ENCODE measurements at places on chromosomes 2 and 18.
A peak's percentile ranks its signal among the peaks of the same experiment; 100 is the strongest.

GRCh38 chr2:240688553-240688919 lies 3.1 kb upstream of the AQP12A start:
- DNase-seq, result no peak

- no peak for DNase-seq
These were observed 38.0 kb upstream of the ACVR2A start for GRCh38 chr2:147806846-147807245.

DNA sequence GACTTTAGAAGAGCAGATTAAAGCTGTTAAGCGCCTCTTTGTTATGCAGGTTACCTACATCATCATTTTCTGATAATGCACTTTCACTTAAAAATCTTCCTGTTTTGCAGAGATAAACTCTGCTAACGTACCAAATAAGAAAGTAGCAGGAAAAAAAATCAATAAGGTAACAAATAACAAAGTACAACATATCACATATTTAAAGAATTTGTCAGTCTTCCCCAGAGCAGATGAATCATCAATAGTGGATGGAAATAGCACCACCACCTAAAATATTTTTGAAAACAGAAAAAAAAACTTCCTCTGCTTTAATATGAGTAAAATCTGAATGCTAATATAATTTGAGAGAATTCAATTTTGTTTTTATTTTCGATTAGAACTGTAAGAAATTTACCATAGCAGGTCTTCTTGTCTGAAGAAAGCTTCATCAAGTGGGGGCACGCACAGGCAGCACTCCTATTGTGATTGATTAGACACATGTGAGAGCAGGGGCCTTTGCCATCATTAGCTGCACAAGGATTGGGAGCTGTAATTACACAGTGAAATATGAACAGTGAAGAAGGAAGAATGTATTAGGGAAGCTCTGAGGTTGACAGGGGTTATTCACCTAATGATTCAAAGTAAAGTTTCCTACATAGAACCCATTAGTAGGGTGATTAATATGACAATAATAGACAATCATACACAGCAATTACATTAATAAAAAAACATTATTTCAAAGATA lies 1279.4 kb downstream of the LRP1B start:
- DNase-seq, result no peak

- DNase-seq, result no peak
These were observed 158.6 kb upstream of the LTBP1 start for GRCh38 chr2:32788114-32788513.

DNA sequence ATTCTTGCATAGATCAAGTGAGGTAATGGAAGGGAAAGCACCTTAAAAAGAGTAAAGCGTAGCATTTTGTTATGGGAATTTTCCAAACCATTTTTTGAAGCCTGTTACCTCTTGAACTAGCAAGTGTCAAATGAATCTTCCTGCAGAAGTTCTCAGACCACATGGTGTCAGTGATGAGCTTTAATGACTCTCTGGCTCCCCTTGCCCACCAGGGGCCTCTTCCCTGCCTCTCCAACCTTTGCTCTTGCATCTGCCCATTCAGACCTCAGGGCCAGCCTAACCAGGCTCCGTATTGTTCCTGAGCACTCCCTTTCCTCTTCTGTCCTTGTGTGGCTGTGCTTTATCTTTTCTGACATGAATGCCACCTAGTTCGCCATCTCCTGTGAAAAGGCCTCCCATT lies 155.9 kb downstream of the DIS3L2 start:
- no peak for DNase-seq

GRCh38 chr2:172247203-172247602 lies 144.5 kb upstream of the DLX2 start:
- DNase-seq, result no peak

DNA sequence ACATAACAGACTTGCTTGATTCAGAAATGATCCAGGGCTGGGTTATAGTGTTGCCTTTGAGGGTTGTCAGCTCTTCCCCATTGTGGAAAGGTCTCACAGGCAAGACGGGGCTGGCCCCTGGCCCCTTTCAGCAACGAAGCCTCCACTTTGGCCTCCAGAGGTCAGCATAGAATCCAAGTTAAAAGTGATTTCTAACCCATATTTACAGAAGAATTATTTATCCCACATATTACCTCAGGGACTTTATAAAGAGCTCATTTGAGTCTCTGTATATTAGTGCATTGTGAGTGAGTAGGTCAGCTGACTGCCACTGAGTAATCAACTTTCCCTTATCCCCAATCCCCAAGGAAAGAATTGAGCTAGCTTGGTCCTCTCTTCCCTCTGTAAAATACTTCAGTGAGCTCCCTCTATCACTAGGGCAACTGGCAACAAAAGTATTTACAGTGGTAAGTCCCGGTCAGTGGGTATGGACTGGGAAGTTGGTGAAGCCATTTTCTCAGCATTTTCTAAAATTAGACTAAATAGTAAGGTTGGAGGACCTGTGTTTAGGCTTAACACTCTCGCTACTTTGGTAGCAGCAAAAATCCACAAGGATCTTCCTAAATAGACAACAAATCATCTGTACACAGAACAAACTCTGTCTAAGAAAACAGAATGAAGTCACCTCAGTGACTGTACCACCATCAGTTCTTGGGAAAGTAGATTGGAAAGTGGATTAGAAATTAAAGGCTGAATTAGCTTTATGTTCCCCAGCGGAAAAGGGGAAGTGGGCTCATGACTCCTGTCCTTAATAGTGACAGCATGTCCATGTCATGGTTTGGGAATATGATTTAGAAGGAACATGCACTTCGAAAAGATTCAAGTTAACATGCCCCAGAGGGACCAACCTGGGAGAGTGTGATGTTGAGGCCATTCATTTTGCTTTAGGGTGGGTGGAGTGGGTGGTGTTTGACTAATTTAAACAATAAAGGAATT lies 171.0 kb upstream of the SIX3 start:
- DNase-seq, result no peak

GRCh38 chr2:230691005-230691647 lies 21.5 kb upstream of the CAB39 start:
- no peak for DNase-seq

DNA sequence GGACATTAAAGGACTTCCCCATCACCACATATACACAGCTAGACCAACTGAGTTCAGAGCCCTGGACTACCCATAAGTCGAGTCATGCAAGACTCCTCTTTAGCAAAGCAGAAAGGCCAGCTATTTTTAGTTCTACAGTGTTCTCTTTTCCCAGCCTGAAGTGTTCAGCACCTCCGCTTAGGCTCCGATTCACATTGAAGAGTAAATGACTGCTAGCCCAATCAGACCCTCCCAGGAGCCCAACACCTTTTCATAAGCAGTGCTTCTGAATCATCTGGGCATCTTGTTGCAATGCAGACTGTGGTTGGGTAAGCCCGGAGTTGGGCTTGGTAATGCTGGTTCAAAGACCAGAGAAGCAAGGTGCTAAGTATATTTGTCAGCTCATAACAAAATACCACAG lies 138.6 kb upstream of the MSH6 start:
- no peak for DNase-seq

GRCh38 chr2:232213176-232213575 lies 165.4 kb upstream of the ALPP start:
- DNase-seq, result no peak

DNA sequence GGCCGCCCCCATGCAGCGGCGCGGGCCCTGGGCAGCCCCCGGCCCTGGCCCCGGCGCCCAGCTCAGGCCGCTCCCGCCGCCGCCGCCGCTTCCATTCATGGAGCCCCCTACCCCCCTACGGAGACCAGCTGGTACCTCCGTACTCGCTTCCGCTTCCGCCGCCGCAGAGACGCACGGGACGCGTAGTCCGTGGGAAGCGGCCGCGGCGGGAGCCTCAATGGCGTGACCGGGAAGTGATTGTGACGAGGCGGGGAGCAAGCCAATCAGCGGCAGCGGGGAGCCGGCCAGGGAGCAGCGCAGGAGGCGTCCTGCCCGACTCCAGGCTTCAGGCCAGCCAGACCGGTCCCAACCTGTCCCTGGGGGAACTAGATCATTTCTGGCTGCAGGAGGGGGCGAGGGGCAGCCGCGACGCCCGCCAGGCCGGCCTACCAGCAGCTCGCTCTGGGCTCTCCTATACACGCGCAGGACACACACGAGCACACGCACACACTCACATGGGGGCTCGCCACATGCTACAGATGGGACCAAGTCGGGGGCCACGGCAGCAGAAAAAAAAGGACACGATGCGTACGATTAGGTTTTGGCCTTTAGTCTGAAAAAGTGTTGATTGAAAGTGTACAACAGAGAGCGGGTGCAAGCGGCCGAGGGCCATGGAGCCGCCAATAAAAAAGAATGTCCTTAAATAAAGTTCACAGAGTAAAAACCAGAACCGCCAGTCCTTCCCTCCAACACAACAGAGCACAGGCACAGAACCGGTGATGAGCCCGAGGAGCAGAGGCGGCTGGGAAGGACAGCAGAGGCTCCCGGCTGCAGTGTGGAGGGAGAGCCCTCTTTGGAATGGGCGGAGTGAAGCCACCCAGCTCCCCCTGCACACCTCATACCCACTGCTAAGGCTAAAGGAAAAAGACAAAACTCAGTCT lies at the start of gene ZNF513:
ZNF513 (minus strand) TSS at position 109 of the 920 bp plus-strand sequence. CDS start 208 bp downstream, outside the sequence.
- DNase-seq, result peak; percentile 96

DNA sequence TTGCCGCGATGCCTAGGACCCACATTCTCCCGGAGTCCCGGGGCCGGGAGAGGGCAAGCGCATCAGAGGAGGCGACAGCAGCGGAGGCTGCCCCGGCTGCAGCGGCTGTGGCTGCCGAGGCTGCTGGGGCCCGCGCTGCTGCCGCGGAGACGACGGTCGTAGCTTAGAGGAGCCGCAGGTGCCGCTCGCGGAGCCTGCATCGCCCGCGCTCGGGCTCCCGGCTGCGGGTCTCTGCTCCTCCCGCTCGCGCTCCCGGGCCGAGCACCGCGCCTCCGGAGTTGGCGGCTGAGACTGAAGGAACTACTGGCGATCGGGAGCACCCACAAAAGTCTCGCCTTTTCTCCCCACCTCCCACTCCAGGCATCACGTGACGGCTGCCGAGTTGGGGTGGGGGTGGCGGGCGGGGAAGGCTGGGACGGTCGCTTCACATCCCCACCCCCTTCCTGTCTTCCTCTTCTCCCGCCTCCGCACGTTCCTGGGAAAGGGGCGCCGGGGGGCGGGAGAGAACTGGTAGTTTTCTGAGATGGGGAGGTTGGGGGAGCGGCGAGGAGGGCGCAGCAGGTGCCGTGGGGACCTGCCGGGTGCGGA lies at the start of gene LYPD1:
LYPD1 (minus strand) TSS at position 298 of the 588 bp plus-strand sequence; CDS start at position 25, 273 bp downstream.
- DNase-seq, result no peak

DNA sequence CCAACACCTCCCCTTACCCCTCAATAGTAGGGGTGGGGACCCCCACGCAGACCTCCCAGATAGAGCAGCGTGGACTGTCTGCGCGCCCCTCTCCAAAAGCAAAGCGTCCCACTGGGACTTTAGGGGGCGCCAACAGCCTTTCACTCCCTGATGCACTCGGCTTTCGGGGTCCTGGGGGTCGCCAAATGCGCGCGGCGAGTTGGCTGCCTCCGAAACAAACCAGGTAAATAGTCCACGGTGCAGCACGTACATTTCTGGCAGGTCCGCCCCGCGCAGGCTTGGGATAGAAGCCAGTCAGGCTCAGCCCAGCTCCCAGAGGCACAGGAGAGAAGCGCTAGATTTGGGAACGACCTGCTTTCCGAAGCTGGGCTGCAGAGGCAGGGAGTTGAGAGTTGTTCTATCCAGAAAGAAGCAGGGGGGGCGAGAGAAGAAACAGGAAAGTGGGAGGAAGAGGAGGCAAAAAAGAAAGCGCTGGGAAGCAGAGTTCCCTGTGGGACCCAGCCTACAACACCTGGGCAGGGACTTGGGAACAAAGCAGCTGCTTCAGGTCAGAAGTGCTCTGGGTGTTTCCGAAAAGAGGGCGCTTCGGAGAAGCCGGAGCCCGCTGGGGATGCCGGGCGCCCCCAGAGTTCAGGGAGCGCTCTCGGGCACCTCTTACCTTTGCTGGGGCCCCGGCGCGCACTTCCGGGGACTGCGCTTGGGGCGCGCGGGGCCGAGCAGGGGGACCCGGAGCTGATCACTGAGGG lies 544 bp downstream of the EVA1A start:
- no peak for DNase-seq

DNA sequence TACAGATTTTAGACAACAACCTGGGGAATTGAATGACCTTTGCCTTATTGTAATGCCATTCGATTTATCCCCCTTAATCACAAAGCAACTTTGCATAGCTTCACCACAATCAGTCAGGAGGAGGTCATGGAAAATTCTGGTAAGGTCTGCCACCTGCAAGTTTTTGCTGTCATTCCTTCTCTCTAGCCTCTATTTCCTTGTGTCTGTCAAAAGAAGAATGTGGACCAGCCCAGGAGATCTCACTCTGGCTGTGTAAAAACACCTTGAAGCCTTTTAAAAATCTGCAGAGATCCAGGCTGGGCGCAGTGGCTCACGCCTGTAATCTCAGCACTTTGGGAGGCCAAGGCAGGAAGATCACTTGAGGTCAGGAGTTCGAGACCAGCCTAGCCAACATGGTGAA lies 74.1 kb upstream of the BZW1 start:
- no peak for DNase-seq

DNA sequence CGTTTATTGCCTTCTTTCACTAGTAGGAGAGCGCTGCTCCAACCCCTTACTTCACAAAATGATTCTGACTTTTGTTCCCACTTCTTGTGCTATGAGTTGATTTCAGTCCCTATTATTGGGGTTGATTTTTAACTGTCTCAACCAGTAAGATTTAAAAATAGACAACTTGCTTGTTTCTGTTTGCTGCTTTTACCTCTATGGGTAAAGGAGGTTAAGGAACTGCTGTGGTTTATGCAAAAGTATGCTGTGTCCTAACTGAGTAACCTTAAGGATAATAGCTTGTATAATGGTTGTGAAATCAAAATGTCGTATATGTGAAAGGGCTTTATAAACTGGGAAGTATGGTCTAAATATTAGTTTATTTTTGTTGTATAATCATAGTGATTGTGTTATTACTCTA lies 22.6 kb downstream of the ALMS1 start:
- DNase-seq, result no peak

GRCh38 chr18:53193870-53194269 lies 853.9 kb downstream of the DCC start:
- no peak for DNase-seq

DNA sequence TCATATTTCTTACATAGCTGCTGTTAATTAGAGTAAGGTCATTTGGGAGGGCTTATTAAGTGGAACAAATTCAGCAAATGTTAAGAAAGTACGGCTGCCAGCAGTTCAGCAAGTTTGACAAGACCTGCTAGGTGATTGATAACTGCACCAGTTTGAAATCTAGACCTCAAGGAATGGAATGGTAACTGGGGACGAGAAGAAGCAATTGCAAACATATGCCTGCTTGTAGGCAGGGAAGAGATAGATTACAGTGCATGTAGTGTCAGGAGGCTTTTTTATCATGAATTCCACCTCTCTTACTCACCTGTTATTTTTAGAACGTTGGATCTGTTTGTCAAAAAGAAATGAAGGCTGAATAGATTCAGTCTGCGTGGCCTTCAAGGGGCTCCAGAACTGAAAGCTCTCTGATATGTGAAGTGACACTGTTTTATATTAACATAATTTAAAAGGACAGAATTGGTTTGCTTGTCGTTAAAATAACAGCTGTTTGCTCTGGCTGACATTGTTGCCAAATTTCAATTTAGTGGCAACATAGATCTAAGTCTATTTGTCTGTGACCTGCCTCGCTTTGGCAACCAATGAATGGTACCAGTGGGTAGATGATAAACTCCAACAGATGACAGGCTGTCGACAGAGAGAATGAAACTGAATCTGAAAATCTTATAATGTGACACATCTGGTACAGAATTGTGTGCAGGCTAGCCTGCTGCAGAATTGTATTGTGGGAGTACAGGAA lies 199.3 kb downstream of the ZNF407 start:
- DNase-seq, result no peak

GRCh38 chr2:62150597-62151305 lies 45.2 kb upstream of the B3GNT2 start:
- no peak for DNase-seq

Measured in tibial artery (tissue), 4 donors.